ENCODE measurements at places on chromosomes 16 and 17.

GRCh38 chr16:7405166-7405565, 72.5 kb downstream of the RBFOX1 start:
- DNase-seq: no peak

GRCh38 chr16:5070431-5071186, 1.0 kb upstream of the ALG1 start:
- no peak for DNase-seq

GRCh38 chr16:89137666-89138512, 33.7 kb upstream of the CDH15 start:
- DNase-seq: no peak

GRCh38 chr17:68344701-68345136, 53.4 kb downstream of the ARSG start:
- DNase-seq: no peak

DNA sequence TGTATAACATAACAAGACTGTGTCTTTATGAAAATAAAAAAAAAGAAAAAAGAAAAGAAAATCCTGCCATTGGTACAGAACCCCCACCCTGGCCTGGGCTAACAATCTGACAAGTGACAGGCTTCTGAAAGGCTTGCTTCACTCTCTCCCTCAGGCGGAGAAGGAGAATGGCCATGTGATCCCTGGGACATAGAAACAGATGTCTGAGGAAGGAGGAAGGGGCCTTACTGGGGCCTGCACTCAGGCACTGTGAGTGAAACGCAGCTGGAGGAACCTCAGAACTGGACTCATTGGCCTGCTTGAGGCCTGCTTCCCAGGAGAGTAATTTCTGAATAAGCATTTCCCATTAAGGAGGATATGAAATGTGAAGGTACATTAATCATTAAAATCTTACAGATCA, 17.5 kb downstream of the MAP3K14 start:
- DNase-seq: no peak

GRCh38 chr16:9092978-9093344, 1.5 kb downstream of the HAPSTR1 start:
- no peak for DNase-seq

GRCh38 chr17:35142467-35142796, 329 bp upstream of the NLE1 start:
- DNase-seq: no peak

GRCh38 chr16:82753821-82754220, 127.1 kb downstream of the CDH13 start:
- no peak for DNase-seq

GRCh38 chr17:26782153-26782552, 511.8 kb upstream of the WSB1 start:
- DNase-seq: no peak

All from D721Med (cell line).